ENCODE measurements at places on chromosomes 5 and 9.
A peak's percentile ranks its signal among the peaks of the same experiment; 100 is the strongest.

DNA sequence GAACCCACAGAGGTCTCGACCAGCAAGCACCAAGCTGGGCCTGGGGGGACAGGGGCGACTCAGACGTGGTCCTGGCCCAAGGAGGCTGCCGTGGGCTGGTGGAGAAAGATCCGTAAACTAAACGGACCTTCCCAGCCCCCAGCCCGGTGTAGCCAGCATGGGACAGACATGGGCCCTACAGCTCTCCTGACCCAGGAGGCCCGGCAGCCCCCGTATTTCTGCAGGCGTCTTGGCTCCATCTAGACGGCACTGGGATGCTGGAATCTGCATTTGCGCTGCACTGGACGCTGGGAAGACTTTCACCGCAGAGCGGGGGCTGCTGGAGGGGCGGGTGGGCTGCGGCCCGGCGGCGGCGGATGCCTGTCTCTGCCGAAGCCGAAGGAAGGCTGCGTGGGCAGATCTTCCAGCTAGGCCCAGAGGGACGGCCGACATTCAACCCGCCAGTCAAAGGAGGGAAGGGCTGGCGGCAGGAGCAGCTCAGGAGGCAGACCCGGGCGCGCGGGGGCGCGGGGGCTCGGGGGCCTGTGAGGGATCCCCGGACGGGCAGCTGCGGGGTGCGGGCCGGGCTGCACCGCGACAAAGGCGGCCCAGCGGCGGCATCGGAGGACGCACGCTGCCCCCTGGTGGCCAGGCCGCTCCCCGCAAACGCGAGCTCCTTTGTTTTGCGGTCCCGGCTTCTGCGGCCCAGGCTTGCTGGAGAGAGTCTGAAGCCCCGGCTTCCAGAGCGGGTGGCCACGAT is 266.2 kb downstream of the NSG2 start:
- DNase-seq = peak; percentile 52

GRCh38 chr9:116855881-116856662 is 169.0 kb downstream of the TRIM32 start:
- DNase-seq = no peak

DNA sequence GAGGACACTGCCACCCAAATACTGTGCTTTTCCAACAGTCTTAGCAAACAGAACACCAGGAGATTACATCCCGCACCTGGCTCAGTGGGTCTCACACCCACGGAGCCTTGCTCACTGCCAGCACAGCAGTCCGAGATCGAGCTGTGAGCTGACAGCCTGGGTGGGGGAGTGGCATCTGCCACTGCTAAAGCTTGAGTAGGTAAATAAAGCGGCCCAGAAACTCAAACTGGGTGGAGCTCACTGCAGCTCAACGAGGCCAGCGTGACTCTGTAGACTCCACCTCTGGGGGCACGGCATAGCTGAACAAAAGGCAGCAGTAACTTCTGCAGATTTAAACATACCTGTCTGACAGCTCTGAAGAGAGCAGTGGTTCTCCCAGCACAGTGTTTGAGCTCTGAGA is 28.8 kb downstream of the EPB41L4A start:
- DNase-seq = no peak

DNA sequence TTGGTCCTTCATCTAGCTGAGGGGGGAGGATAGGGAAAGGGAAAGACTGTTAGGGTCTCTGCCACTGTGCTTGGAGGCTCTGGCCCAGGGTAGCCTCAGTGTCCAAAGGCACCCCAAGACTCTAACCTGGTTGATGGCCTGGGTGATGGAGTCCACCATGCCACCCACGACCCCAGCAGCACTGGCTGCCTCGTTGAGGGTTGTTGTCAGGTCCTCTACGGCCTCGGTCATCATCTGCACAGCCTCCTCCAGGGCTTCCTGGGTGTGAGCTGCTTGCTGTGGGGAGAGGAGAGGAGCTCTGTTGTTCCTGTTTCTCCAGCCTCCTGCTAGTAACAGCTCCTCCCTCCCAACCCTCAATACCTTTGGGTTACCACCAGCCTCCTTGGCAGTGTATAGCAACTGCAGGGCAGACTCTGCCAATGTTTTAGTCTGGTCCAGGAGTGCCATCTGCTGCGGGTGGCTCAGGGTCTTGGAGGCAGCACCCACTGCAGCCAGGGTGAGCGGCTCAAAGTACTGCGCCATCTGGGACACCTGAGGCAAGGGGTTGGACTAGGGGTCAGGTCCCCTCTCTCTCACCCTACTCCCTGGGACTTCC is 16.2 kb upstream of the TPM2 start:
- peak; percentile 41 for DNase-seq

GRCh38 chr9:95206143-95206542 is 111.4 kb downstream of the FANCC start:
- DNase-seq = no peak
